ENCODE measurements at places on chromosomes 6 and 20. TPM values are rescaled to one million over a fixed set of nuclear protein-coding genes. Genes with fewer than 3 reads are reported as not detected.

CST2 gene
- total RNA-seq = not detected

TGM3 gene
- total RNA-seq = not detected

GSTA2 gene
- total RNA-seq = 0.50 TPM

IP6K3 gene
- total RNA-seq = not detected

FOXA2 gene
- total RNA-seq = not detected

AIF1 gene
- total RNA-seq = not detected

CDH4 gene
- total RNA-seq = 57.4 TPM

ZSCAN16 gene
- 1.1 TPM for total RNA-seq

SCGN gene
- total RNA-seq = not detected

PSORS1C1 gene
- 3.7 TPM for total RNA-seq

DNA sequence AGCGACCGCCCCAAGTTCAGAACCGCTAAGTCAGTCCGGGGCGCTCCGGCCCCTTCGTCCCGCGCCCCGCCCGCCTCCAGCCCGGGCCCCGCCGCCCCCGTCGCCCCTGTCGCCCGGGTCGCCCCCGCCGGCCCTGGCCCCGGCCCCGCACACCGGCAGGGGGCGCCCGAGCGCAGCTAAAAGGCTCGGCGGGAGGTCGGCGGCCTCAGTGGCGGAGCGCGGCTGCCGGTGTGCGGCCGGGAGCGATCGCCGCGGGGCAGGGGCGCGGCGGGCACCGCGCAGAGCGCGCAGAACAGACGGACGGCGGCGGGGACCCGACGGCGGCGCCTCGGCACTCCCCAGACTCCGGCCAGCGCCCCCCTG lies at the start of gene FNDC1:
FNDC1 (plus strand) TSS at position 208 of the 363 bp plus-strand sequence. CDS start 197 bp downstream, outside the sequence.
- no peak for DNase-seq

DNA sequence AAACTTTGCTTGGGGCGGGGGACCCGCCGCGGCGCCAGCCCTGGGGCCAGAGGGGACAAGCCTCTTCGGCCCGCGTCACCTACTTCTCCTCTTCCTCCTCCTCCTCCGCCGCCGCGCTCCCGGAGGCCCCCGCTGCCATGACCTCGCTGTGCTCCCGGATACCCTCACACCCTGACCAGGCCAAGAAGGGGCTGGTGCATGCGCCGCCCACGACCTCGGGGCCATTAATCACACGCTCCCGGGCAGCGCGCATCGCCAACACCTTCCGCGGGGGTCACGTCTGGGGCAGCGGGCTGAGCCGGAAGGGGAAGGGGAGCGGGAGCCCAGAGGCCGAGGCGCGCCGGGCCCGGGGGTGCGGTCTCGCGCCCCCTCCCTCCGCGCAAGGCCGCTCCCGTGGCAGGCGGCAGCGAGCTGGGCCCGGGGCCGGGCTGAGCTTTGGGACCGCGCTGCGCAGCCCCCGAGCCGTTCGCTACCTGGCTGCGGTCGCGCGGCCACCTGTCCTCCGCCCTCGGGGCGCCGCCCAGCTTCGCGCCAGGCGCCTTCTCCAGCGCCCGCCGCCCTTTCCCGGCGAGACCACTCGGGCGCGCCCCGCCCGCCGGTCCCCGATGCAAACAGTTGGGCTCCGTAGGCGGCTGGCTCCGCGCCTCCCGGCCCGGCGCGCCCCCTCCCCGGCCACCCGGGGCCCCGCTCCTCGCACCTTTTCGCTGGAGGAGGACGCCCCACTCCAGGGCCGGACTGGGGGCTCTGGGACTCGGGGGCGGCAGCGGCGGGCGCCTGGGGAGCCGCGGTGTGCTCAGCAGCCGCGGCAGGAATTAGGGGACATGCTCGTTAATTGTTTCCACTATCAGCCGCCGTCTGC lies 575 bp upstream of the CNR1 start:
- no peak for DNase-seq

GRCh38 chr20:31595654-31596411 lies 9.3 kb upstream of the ID1 start:
- DNase-seq = peak; percentile 40

DNA sequence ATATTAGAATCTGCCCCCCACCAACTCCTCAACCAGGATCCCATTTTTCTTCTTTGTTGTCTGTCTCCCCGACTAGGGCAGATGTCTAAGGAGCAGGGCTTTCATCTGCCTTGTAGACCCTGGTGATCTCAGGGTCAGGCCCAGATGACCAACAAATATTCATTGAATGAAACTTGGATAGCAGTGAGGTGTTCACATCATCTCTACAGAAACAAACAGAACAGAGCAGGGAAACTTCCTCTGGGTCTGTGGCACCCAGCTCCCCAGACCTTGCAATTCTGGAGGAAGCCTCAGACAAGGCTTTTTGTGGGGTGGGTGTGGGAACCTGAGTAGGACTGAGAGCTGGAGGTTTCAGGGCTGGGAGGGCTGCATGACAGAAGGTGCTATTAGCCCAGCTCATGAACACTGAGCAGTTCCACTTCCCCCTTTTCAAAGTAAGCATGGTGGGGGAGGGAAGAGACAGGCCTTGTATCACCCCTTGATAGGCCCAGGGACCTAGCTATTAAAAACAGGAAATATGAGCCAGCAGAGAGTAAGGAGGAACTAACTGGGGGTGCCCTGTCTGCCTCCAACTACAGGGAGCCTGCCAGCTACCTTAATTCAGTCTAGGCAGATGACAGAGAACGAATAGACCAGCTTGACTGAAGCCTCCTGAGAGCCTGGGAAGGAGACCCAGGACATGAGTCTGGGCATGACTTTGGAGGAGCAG lies 37.3 kb upstream of the TOP1 start:
- no peak for DNase-seq

DNA sequence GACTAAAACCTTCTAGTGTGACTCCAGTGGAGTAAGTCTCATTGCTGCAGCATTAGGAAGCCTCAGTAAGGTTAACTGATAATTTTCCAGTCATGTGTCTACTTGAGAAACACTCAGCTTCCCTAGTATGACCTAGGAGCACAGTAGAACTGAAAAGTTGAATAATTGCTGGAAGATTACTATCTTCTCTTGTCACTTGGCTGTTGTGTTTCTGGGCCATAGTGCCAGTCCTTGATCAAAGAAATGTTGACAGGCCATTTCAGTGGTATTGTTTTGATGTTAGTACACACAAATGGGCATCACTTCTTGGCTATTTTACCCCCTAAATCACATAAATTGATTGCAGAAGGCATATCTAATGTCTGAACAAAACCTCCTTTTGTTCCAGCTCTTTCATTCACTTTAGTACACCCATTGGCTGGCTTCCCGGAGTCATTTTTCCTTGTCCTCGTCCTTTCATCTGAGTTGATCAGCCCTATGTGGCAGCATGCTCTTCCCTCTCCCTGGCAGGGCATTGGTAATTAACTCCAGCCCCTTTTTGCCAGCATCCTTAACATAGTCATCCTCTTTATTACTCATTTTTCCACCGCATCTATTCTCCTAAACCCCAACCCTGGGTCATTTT lies 6.0 kb downstream of the ENPP3 start:
- no peak for DNase-seq

DNA sequence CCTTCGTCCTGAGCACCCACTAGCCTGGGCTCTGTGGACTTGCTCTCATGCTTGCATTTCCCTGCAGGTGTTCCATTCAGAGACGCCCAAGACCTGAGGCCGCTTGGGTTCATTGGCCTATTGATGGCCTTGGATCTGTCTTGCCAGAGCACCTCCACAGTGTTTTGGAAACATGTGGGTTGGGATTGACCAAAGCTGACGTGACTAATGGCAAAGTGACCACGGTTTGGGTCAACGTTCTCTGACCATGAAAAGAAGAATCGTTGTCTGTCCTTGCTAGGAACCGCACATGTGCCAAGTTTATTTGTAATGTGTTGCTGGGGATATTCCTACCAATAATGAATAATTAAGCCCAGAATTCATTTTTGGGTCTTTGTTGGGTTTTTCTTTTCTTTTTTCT lies 29.8 kb upstream of the BMP6 start:
- DNase-seq = no peak

DNA sequence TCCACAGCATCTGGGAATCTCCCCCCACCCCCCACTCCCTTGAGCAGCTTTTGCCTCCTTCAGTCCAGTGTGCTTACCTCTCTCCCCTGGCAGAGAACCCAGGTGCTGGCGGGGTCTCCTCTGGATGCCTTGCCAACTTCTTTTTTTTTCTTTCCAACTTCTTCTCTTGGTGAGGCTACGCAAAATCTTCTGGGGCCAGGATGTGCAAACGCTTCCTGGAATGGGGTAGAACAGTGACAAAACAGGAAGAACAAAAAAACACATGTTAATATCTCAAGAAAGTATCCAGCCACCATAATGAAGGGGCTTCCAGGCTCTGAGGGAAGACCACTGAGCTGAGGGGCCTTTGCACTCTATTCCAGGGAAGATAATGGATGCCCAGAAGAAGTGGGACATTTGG lies 53.9 kb upstream of the DDR1 start:
- no peak for DNase-seq

- peak; percentile 92 for DNase-seq
These were observed 277.3 kb upstream of the PRND start for GRCh38 chr20:4444404-4444803.

DNA sequence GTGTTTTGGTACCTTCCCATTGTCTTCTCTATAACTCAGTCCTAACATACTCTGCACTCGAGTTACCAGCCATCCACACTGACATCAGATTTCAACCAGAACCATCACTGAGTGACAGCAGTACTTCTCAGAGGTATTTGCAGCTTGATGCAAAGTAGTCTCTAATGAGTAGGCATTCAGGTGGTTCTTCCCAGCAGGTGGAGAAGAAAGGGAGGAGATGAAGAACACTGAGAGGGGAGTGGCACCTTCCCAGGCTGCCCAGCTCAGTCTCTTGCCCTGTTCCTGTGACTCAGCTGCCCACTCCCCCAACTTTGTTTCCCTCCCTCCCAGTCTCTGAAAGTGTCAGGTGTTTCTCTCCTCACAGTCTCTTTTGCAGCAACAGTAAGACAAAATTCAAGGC lies 38.7 kb upstream of the SMIM28 start:
- DNase-seq = no peak

GRCh38 chr6:13124131-13124530 lies 204.2 kb downstream of the TBC1D7 start:
- DNase-seq = no peak

- DNase-seq = no peak
These were observed 133.4 kb upstream of the MYLIP start for GRCh38 chr6:15995493-15995892.

DNA sequence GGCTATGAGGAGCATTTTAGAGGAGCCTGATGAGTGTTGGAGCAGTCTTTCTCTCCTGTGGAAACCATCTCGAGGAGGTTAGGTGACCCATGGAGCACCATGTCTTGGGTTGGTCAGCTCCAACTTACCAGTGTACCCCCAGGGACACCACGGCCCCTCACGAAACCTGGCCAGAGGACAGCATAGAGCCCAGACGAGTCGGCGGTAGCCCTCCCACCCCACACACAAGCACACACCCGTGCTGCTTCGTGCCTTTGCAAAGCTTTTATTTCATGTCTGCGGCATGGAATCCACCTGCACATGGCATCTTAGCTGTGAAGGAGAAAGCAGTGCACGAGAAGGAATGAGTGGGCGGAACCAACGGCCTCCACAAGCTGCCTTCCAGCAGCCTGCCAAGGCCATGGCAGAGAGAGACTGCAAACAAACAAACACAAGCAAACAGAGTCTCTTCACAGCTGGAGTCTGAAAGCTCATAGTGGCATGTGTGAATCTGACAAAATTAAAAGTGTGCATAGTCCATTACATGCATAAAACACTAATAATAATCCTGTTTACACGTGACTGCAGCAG lies 53.6 kb downstream of the EZR start:
- no peak for DNase-seq

GRCh38 chr6:55069132-55069781 lies 105.1 kb upstream of the HCRTR2 start:
- DNase-seq = peak; percentile 39

DNA sequence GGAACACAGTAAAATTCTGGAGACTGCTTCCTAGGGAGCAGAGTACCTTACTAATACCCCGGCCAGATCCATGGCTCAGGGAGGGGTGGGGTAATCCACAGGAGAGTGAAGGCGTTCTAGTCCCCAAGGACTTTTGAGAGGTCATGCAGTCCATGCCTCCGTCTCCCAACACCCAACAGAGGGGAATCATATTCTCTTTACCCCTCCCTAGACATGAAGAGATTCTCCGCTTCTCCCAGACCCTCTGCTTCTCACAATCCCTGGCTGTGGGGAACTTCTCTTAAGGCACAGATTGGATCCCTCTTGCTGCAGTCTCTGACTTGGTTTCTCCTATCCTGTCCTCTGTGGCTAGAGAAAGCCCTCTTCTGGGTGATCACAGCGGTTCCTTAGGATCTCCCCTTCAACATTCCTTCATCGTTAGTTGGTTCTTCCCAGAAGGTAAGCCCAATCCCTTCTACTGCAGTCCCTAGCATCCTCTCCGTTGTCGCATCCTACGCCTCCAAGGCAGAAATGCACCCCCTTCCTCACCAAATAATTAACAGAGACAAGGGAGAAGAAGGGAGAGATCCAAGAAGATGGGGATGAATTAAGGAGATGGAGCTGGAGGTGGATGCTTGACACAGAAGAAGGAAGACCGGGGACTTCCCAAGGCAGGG lies 562 bp downstream of the GGT7 start:
- no peak for DNase-seq

- DNase-seq = no peak
These were observed 6.1 kb downstream of the THBD start for GRCh38 chr20:23043376-23043775.

- DNase-seq = no peak
These were observed 4.5 kb upstream of the SIRPA start for GRCh38 chr20:1890469-1891262.

DNA sequence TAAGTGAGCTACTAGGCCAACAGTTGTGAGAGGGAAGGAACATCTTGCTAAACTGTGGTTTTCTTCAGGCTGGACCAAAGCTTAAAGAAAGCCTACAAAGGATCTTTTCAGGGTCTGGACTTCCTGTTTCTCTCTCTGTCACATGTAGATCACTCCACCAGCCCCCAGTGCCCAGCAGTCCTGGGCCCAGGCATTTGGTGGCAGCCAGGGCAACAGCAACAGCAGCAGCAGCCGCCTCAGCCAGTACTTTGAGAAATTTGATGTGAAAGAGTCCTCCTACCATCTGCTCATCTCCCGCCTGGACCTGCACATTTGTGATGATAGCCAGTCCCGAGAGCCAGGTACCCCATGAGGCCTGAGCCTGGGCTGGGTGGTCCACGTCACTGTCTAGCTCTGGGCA lies 44.1 kb downstream of the BLTP3A start:
- no peak for DNase-seq

GRCh38 chr6:144179828-144180227 lies 29.5 kb downstream of the STX11 start:
- no peak for DNase-seq

DNA sequence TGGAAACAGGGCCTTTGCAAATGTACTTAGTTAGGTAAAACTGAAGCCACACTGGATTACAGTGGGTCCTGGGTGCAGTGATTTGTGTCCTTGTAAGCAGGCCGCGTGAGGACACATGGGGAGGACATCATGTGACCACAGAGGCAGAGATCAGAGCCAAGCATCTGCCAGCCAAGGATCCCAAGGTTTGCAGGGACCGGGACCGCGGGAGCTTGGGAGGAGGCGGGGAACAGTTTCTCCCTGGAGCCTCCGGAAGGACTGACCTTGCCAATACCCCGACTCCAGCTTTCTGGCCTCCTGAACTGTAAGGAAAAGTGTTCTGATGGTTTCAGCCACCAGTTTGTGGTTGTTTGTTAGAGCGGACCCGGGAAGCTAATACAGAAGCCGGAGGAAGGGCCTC lies 500.9 kb downstream of the PREX1 start:
- DNase-seq = no peak

- no peak for DNase-seq
These were observed 15.6 kb upstream of the TRIM39 start for GRCh38 chr6:30311101-30311500.

- DNase-seq = no peak
These were observed 45.7 kb downstream of the ILRUN start for GRCh38 chr6:34650823-34651222.

- no peak for DNase-seq
These were observed 326.2 kb downstream of the CD83 start for GRCh38 chr6:14443629-14444268.
